NCI-H226 (cell line): ENCODE measurements at places on chromosomes 12 and 14.
A peak's percentile ranks its signal among the peaks of the same experiment; 100 is the strongest.

DNA sequence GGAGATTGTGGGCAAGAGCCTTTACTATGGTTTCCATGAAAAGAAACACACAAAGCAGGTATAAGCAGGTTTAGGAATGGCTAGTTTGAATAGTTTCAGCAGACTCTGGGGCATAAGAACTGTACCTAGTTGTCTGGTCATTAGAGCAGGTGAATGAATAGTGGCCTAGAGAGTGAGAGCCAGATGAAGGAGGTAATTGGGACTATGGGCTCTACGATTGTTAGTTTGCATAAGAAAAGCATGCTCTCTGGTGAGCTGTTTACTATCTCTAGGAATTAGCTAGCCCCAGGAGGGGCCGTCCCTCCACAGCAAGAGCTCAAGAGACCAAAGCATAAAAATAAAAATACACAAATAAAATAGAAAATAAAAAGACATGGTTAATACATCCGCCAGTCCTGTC lies 397.5 kb upstream of the GARIN6 start:
- DNase-seq, result no peak

DNA sequence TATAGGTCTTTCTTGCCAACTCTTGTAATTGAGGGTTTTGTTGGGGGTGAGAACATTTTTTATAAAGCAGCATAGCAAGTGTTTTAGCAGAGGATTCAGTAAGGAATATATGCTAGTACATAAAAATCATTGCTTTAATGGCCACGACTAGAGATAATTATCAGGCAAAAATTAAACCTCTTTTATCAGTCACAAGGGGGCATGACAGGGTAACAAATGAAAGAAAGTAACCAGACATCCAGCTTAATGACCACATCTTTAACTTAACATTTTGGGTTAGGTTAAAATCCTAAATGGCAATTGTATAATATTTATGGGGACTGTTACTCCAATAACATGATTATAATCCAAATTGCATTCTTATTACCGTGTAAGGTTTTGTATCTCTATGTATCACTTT lies 119.6 kb downstream of the LRRIQ1 start:
- peak; percentile 10 for DNase-seq

DNA sequence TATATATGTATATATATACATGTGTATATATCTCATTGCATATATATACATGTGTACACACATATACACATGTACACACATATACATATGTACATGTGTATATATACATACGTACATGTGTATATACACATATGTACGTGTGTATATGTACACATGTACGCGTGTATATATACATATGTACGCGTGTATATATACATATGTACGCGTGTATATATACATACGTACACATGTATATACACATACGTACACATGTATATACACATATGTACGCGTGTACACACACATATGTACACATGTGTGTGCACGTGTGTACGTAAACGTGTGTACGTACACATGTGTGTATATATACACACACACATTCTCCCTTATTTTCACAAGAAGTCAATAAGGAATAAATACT lies 141.6 kb upstream of the TMCC3 start:
- DNase-seq, result no peak

- no peak for DNase-seq
These were observed 740.2 kb upstream of the NOVA1 start for GRCh38 chr14:27338012-27338411.

DNA sequence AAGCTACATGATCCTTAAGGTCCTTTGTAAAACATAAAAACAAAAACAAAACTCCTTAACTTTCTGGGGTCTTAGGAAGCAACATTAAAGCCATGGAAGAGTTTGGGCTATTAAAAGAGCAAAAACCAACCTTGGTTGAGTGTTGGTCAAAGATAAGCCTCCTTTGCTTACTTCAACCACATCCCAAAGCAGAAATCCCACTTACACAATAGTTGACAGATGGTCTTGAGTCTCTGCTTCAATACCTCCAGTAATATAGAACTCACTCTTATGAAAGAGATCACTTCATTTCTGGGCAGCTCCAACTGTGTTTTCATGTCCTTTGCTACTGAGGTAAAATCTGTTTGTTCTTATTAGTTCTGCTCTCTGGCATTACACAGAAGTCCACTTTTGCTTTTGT lies 125.8 kb downstream of the SLC38A4 start:
- DNase-seq, result no peak

DNA sequence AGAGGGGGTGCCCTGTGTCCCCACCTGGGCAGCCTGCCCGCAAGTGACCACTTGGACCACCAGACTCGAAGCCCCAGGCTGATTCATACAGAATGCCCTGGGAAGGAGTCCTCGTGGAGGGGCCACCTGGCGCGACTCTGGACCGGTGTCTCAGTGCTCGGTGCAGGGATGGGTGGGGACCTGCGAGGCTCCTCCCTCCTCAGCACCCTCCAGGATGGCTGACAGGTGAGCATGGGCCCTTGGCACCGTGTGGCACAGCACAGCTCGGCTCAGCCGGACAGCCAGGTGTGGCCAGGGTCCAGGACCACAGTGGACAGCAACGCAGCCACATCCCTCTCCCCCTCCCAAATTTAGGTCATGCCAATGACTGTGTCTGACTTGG lies 44.5 kb downstream of the CCNK start:
- DNase-seq, result no peak

- peak; percentile 47 for DNase-seq
These were observed 113.7 kb upstream of the MYF6 start for GRCh38 chr12:80593766-80594165.
